ENCODE measurements at places on chromosomes 12 and 14.

GRCh38 chr14:20387576-20387975 lies 25.7 kb downstream of the TEP1 start:
- no peak for DNase-seq

DNA sequence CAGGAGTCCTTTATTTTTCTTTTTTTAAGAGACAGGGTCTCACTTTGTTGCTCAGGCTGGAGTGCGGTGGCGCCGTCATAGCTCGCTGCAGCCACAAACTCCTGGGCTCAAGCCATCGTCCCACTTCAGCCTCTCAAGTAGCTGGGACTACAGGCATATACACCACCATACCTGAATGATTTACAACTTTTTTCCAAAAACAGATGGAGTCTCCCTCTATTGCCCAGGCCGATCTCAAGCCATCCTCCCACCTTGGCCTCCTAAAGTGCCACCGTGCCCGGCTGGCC lies 205.1 kb downstream of the TSPAN9 start:
- no peak for DNase-seq

DNA sequence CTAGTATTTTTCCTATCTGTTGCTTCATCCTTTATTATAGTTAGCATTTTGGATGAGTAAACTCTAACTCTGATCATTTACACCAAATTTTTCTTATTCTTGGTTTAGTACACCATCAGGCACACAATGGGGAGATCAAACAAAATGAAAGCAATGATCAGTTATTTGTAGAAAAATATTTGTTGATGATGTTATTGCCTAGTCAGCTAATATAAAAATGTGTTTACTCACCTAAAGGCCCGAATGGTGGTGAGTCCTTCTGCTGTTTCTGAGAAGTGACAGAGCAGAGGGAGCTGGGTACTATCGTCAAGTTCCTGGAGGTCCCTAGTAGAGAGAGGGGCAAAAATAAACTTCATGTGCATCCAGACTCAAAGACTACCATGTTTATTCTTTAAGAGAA lies 63.3 kb upstream of the KCNJ8 start:
- no peak for DNase-seq

DNA sequence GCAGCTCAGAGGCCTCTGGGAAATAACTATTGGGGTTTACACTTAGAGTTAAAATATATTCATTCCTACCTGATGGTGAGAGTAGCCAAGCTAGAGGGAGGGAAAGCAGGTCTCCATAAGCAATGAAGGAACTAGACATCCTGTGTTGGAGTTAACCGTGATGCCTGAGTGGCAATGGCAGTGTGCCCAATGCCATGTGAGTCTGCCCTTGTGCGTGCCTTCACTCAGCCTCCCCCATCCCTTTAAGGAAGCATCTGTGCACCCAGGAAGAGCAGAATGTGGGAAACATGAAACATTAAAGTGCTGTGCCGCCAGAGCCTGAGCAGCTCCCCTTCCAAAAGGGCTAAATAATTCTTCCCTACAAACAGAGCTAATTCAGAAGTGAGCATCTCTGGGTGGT lies 76.3 kb downstream of the COX16 start:
- no peak for DNase-seq

GRCh38 chr12:7542813-7543212 lies 39.2 kb upstream of the CD163 start:
- DNase-seq, result no peak

GRCh38 chr12:28681980-28682379 lies 467.1 kb upstream of the FAR2 start:
- DNase-seq, result no peak

- peak; percentile 80 for DNase-seq
These were observed 174.1 kb downstream of the SLC6A15 start for GRCh38 chr12:84738481-84738972.

- DNase-seq, result no peak
These were observed 82.8 kb upstream of the FBXO21 start for GRCh38 chr12:117273091-117273490.

GRCh38 chr14:28088125-28088524 lies 678.5 kb upstream of the FOXG1 start:
- DNase-seq, result no peak

DNA sequence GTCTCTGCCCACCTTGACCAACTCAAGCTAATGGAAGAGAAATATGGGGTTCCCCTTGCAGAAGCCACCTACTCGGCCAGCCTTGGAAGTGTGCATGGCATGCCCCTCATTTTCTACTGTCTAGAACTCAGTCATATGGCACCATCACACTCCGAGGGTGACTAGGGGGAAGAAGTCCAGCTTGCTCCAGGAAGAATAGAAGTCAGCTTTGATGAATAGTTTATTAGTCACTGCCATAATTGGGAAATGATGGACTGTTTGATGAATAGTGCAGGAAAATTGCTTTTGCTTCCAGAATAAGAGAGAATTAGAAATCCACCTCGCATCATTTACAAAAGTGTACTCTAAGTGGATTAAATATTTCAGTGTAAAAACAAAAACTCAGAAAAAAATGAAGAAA lies 1030.6 kb downstream of the VRK1 start:
- no peak for DNase-seq

DNA sequence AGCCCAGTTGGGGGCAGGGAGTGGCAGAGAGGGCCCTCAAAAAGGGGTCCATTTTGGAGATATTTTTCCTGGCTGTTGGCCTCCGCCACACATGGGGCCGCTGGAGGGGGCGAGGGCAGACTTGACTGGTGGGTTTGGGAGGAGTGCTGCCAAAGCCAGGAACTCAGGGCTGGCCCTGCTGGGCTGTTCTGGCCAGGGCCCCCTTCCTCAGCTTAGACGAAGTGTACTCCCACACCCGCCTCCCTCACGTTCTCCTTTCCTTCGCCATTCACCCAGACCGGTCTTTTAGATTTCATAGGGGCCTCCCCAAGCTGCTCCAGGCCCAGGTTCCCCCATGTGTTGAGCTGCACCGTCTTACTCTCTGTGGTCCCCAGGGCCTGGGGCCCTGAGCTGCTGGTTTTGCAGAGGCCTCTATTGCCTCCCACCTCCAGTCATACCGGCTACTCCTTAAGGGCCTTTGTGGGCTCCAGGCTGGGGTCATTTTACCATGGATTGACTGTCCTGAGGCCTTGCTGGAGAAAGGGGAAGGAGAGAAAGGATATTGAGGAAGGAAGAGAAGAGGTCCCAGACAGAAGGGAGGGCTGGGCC lies 1.3 kb downstream of the KRT7 start:
- DNase-seq, result no peak

DNA sequence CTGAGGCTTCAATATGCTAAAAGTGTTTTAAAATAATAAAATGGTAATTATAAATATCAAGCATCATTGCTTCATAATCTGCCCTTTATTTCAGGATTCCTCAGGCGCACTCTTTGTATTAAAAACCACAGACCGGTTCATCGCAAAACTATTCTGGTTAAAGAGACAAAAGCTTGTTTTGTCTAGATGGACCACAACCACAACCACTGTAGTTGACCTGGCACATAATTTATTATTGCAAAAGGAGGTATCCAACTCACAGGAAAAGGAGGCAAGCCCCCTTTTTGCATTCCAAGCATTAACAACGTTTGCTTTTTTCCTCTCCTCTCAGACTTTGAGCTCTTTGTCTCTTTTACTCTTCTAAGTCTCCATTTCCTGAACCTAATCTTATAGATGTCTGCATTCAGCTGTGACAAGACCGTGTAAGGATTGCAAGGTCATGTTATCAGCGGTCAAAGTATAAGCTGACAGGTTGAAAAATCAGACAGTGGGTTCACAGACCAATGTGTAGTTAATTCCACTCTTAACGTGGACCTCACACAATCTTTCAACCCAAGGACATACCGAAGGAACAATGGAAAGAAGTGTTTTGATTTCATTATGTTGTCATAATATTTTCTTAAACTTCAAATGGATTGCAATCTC lies 1057.6 kb downstream of the GALC start:
- peak; percentile 91 for DNase-seq

- DNase-seq, result no peak
These were observed 132.8 kb upstream of the TRHDE start for GRCh38 chr12:72139411-72139810.

- no peak for DNase-seq
These were observed 14.9 kb downstream of the AGAP2 start for GRCh38 chr12:57723630-57723962.

DNA sequence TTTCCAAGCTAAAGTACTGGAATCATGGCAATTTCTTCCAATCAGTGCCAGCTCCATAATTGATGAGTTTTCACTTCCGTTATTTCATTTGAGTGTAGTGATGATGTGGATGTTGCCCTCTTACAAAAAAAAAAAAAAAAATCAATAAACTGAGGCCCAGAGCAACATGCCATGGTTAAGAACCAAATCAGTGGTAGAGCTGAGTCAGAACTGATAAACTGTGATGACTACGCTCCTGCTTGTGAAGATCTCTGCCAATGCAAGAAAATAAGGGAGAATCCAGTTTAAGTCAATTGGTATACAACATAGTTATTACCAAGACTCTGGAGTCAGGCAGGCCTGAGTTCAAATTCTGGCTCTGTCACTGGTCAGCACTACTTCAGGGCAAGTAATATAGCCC lies 102.7 kb downstream of the GPR135 start:
- DNase-seq, result peak; percentile 75

DNA sequence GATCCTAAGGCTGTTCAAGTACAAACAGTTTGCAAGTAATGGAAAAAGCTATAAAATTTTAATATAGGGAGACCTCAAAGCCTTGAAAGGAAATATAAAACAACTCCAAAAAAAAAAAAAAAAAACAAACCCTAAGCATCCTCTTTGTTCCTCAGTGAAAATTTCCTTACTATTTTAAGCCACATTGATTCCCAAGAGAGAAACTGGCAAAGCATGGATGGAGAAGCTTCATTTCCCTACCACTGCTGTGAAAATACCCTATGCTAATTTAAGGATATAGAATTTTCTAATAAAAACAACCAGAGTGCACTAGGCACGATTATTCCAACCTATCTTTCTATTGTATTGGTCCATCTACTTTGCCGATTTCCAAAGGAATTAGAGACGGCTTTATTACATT lies 283.1 kb downstream of the CACNA1C start:
- DNase-seq, result no peak

DNA sequence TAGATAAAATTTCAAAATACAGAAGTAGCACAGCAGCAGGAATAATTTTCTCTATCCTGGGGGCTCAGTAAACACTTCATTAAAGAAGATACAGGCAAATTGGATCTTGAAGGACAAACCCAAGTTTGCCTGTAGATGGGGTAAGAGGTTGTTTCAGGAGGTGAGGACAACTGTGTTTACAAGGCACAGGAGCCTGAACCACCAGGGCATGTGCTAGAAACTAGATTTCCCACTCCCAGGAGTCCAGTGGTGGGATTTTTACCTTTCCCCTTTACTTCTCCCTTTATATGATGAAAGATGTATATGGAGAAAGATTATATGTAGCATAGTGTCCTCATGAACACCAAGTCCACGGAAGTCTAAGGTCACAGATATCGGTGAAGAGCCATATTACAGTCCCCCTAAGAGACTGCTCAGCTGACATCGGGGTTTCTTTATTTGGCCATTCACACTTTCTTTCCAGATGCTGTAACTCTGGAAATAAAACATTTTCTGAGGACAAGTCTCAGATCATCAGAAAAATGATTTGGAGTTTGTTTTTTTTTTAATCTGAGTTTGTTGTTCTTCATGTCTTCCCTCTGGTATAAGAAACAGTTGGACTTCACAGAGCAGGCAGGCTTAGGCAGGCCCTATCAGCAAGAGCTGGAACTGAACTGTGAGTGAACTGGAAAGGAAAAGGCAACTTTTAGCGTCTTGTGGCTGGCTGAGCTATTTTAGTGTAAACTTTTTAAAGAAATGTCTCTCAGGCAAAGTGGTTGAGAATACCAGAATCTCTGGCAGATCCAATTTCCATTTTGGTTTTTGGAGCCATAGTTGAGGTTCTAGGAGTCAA lies 8.0 kb upstream of the EVL start:
- no peak for DNase-seq

DNA sequence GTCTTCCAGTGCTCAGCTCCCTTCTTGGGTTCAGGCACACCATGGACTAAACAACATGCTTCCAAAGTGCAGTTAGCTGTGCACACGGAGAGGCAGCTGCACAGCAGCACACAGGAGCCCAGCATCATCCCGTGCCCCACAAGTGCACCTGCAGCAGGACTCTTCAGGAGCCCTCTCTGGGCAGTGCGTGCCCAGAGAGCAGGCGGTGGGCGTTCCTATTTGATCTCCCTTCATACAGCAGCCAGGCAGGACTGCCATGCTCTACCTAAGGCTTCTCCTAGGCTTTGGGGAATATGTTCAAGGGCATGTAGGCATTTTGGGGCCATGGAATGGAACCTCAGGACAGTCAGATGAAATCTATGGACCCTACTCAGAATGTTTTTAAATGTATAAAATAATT lies 35.5 kb downstream of the ANO2 start:
- DNase-seq, result no peak

DNA sequence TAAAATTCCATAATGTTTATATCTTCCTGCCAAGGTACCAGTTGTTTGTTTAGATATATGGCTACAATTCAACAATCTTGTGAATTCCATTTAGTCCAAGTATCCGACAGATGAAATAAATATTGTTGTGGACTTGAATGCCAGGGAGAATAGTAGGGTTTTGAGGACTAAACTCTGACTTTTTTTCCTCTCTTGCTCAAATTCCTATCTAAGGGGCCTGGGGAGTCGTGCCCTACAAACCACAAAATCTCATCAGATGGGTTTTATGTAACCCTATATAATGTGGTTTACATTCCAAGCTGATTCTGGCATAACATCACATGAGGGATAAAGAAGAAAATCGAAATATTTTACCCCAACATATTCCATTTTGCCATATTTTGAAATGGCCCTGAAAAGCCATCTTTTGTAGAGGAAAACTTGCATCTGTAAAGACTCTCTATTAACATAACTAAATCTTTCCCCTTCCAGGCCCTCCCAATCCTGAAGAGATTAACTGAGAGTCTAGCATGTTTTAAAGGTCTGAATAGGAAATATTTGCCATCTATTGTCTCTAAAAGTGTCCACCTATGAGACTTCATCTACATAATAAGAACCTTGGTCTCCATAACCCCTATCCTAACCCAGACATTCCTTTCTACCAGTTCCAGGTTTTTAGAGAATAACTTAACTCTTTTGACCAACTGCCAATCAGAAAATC lies 184.7 kb upstream of the KITLG start:
- DNase-seq, result peak; percentile 4

GRCh38 chr14:20848955-20849570 lies 42.1 kb upstream of the RNASE3 start:
- DNase-seq, result no peak

- DNase-seq, result no peak
These were observed 53.8 kb downstream of the FAM222A start for GRCh38 chr12:109767456-109767855.

- no peak for DNase-seq
These were observed 314.8 kb downstream of the SNAPC1 start for GRCh38 chr14:62076825-62077605.

DNA sequence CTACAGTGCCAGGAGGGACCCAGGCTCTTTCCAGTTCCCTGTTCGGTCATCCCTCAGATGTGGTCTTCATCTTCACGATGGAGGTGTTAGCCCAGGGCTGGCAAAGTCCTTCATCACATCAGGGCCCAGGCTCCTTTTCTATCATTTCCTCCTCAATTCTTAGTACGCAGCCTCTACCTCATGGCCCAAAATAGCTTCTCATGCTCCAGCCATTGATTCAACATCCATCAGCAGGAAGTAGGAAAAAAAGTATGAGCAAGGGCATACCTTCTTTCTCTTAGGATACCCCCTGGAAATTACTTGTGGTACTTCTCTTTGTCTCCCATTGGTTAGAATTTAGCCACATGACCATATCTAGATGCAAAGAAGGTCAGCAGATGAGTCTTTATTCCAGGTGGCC lies 12.2 kb upstream of the ZDHHC22 start:
- no peak for DNase-seq

GRCh38 chr12:1747609-1748008 lies 56.7 kb downstream of the ADIPOR2 start:
- DNase-seq, result no peak

GRCh38 chr12:120574106-120574505 lies 7.1 kb downstream of the POP5 start:
- DNase-seq, result no peak
